ENCODE measurements at places on chromosomes 5 and 9.

GRCh38 chr5:886036-886435 is 6.6 kb downstream of the BRD9 start:
- no peak for DNase-seq

DNA sequence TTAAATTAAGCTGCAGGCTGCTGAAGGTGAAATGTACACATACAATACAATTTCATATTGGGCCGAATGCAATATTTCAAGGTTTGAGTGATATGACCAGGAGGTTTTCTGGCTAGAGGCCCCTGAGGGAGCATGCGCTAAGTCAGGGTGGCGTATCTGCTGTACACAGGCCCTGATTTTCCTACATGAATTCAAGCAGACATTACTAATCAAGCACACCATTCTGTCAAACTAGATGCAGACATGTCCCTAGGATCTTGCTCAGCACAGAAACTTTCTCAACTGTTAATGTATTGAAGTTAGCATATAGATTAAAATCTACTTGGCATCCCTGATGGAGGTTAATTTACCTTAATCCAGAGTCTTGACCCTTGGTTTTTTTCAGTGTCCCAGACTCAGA is 10.7 kb upstream of the LECT2 start:
- DNase-seq: no peak

DNA sequence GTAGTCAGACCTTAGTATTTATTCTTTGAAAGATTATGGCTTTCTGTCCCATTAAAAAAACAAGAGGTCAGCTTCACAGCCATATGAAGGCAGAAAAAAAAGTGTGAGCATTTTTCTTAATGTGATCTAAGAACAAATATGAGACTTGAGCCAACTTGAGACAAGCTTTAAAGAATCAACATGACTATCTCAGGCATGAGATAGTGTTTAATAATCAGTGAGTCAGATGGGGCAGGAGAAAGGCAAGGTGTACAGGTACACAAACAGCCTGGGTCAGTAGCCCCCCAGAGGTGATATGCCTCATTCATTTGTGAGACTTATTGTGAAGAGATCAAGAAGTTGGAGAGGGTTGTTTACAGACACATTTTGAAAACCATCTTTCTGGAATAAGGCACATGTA is 83.6 kb downstream of the GDNF start:
- no peak for DNase-seq

- no peak for DNase-seq
Observed at GRCh38 chr9:36640771-36641381, 68.2 kb downstream of the MELK start.

- no peak for DNase-seq
Observed at GRCh38 chr5:39059064-39059463, 15.1 kb downstream of the RICTOR start.
